NCI-H774 (cell line): ENCODE measurements at places on chromosomes 2 and 18.

DNA sequence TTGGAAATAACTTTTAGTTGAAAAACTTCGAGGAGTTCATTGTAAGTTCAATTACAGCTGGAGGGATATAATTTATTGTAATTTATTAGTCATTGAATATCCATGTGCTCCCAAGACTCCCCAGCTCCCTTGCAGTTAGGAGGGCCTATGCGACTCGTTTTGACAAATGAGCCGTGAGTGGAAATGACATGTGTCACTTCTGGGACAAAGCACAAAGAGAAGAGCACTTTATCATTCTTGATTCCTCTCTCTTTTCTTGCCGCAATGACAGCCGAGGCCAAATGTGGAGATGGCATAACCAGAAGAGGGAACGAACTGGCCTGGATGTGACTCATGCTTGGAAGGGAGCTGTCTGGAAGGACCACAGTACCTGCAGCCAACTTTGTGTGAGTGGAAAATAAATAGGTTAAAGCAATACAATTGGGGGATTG lies 44.2 kb upstream of the ITSN2 start:
- DNase-seq, result no peak

- no peak for DNase-seq
Measured at GRCh38 chr2:180706694-180707093, 273.7 kb upstream of the UBE2E3 start.

DNA sequence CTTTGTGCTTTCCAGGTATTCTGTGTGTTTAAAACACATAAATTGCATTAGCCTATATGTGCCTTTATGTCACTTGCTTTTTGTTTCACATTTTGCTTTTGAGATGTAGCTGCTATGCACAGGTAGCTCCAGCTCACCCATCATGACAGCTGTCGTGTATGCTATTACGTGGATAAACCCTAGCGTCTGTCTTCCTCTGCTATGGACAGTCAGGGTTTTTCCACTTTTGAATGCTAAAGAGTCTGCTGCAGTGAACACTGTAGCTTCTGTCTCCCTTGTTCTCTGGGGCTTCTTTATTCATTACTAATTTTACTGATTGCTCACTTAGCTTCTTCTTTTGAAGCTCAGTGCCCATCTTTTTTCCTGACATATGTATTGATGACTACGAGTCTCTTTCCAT lies 24.7 kb upstream of the MBP start:
- DNase-seq, result no peak

DNA sequence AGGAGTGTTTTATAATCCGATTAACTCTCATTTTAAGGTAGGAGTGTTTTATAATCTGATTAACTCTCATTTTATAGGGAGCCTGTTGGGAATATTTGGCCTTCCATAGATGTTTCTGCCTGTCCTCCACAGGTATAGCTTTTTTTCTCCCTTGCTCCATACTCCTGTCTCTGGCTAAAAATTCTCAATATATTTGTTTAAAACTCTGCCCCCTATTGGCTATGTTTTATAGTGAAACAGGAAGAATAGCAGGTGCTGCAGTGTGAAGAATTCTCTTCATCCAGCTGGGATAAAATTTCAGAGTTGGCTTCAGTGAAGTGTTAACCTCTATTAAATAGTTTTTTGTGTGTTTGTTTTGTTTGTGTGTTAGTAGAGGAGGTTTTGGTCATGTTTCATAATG lies 1046.0 kb upstream of the TMEFF2 start:
- no peak for DNase-seq

DNA sequence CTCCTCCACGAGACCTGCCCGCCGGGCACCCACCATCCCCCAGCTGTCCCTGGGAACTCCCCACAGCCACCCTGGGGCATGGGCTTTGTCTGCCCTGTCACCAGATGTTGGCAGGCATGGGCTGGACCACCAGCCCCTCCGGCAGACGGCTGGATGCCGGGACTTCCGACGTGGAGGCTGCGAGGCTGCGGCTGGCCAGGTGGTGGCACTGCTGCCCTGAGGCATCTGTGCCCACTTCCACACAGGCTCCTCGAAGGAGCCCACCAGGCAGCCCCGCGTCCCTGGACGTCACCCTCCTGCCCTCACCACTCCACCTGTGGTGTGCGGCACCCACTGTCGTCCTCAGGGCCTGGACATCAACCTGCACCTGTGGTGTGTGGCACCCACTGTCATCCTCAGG lies 319.9 kb upstream of the SALL3 start:
- DNase-seq, result no peak

DNA sequence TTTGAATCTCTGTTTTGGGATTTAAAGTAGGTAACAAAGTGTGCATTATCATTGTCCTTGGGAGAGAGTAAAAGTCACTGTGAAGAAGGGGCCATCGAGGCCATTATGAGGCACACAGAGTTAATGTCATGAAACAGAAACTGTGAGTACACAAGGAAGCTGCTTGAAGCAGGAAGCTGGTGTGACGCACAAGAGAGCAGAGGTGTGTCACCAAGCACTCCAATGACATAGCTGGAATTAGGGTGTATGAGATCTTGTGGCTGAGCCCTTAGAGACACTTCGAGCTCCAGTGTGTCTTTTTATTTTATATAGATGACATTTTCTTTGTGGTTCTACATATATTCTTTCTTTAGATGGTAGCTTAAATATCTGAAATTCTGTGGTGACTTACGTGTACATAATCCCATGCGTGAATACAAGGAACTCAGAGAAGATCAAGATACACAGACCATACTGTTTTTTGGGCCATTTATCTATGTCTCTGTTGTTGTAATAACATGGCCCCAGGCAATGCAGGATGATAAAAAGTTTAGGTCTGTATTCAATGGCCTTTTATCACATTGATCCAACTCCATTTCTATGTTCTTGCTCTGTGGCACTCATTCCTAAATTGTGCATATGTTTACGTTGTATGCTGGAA lies 164.7 kb upstream of the FAM98A start:
- DNase-seq, result no peak

DNA sequence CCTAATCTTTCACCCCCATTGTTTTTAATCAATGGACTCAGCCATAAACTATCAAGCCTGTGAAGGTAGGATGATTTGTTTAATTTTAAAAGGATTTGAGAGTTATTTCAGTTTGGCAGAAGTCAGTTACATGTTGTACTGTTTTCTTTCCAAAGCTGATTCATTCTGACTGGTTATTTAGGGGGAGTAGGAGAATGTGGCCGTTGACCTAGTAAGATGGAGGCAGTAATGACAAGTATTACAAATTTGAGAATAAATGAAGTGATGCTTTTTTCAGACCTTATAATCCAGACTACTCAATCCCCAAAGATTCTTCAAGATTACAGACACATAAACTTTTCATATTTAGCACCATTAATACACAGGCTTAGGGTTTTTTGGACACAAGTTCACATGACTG lies 4.3 kb downstream of the EPHA4 start:
- DNase-seq, result no peak

GRCh38 chr2:8346208-8346607 lies 335.6 kb upstream of the ID2 start:
- no peak for DNase-seq

- DNase-seq, result no peak
Measured at GRCh38 chr2:141778315-141778835, 352.4 kb downstream of the LRP1B start.
